T-cell (primary cell): ENCODE measurements at places on chromosomes 1 and 21. TPM values are rescaled to one million over a fixed set of nuclear protein-coding genes. Genes with fewer than 3 reads are reported as not detected.

- H3K27me3 ChIP-seq = peaks cover 60% of the 10 kb centered on the region
- peaks cover 12% of the 10 kb centered on the region for H3K4me1 ChIP-seq
- H3K36me3 ChIP-seq = no peaks in the 10 kb centered on the region
Measured at GRCh38 chr1:32901823-32902534, 790 bp upstream of the TMEM54 start.

DNA sequence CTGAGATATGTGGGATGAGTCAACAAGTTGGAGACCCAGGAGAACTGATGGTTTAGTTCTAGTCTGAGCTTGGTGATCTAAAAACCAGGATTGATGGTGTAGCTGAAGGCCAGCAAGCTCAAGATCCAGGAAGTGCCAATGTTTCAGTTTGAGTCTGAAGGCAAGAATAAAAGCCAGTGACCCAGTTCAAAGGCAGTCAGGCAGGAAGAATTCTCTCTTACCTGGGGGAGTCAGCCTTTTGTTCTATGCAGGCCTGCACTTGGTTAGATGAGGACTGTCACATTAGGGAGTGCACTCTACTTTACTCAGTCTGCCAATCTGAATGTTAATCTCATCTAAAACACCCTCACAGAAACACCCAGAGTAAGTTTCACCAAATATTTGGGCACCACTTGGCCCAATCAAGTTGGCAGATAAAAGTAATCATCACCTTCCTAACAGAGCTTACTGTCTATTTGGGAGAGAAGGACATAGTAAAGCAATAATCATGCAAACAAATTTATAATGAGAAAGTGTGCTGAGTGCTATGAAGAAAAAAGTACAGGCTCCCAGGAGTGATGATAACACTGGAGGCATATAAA is 63.4 kb downstream of the TSEN15 start:
- DNase-seq = no peak
- H3K27ac ChIP-seq = no peak overlapping the region
- H3K4me3 ChIP-seq = no peak overlapping the region
- no peaks in the 10 kb centered on the region for H3K27me3 ChIP-seq
- no peaks in the 10 kb centered on the region for H3K36me3 ChIP-seq

GRCh38 chr1:161706113-161706481 is 932 bp upstream of the FCRLA start:
- no peak for DNase-seq
- H3K27ac ChIP-seq = no peak overlapping the region
- H3K27me3 ChIP-seq = peaks cover 7% of the 10 kb centered on the region
- H3K36me3 ChIP-seq = no peaks in the 10 kb centered on the region
- no peak overlapping the region for H3K4me3 ChIP-seq

DNA sequence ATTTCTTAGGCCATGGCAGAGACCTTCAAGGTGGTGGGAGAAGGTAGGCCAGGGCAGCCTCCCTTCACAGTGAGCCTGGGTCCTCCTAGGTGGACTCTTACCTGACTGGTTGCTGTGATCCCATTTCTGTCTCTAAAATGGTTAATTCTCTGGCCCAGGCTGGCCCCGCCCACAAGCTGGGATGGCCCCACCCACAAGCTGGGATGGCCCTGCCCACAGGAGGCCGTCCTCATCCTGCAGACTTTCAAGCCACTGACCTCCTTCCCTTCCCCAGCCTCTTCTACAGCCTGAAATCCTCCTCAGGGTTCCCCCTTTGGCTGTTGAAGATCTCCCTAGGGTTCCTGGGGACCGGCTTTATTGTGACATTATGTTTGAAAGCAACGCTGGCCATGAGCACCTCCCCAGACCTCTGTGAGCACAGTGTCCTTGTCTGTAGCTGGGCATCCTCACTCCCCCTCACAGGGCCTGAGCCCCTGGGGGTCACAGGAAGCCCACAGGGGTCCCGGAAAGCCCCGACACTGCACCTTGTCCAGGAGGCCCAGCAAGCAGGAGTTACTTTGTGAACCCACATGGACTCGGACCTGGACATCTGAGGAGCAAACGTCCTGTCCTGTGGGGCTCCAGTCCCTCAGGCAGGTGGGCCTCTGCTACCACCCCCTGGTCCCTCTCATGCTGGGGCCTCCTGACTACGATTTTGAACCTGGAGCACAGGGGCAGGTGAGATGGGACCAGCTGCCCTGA is 621.7 kb downstream of the MATN1 start:
- H3K4me1 ChIP-seq = no peaks in the 10 kb centered on the region
- DNase-seq = no peak
- no peaks in the 10 kb centered on the region for H3K36me3 ChIP-seq
- no peak overlapping the region for H3K4me3 ChIP-seq

- no peak overlapping the region for H3K27ac ChIP-seq
- H3K36me3 ChIP-seq = no peaks in the 10 kb centered on the region
- no peaks in the 10 kb centered on the region for H3K4me1 ChIP-seq
- peaks cover 2% of the 10 kb centered on the region for H3K27me3 ChIP-seq
- H3K4me3 ChIP-seq = no peak overlapping the region
- no peak for DNase-seq
Measured at GRCh38 chr1:211155040-211155439, 21.1 kb upstream of the KCNH1 start.

GRCh38 chr1:20848162-20848561 is 61.1 kb upstream of the HP1BP3 start:
- H3K4me3 ChIP-seq = no peak overlapping the region
- no peaks in the 10 kb centered on the region for H3K4me1 ChIP-seq
- no peak for DNase-seq
- no peak overlapping the region for H3K27ac ChIP-seq

The PTBP2 gene
- total RNA-seq = 20.9 TPM

The PLA2G2A gene
- total RNA-seq = not detected

The CD1C gene
- 0.70 TPM for total RNA-seq

The PALMD gene
- total RNA-seq = not detected

The FOXD2 gene
- total RNA-seq = 0.42 TPM

The MACF1 gene
- 242 TPM for total RNA-seq

The KCNN3 gene
- 0.07 TPM for total RNA-seq
